ENCODE measurements at places on chromosomes 7 and 10.

DNA sequence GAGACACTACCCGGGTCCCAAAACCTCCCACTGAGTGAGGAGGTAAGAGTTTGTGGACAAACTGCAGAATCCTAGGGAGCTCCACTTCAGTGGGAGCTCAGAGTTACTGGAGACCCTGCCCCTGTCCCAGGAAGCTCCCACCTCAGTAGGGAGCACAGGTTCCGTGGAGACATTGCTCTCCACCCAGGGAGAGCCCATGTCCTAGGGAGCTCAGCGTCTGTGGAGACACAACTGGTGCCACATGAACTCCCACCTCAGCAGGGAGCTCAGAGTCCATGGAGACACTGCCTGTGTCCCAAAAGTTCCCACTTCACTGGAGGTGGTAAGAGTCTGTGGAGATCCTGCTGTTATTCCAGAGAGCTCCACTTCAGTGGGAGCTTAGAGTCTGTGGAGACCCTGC is 6.3 kb downstream of the MYO1G start:
- DNase-seq = no peak

DNA sequence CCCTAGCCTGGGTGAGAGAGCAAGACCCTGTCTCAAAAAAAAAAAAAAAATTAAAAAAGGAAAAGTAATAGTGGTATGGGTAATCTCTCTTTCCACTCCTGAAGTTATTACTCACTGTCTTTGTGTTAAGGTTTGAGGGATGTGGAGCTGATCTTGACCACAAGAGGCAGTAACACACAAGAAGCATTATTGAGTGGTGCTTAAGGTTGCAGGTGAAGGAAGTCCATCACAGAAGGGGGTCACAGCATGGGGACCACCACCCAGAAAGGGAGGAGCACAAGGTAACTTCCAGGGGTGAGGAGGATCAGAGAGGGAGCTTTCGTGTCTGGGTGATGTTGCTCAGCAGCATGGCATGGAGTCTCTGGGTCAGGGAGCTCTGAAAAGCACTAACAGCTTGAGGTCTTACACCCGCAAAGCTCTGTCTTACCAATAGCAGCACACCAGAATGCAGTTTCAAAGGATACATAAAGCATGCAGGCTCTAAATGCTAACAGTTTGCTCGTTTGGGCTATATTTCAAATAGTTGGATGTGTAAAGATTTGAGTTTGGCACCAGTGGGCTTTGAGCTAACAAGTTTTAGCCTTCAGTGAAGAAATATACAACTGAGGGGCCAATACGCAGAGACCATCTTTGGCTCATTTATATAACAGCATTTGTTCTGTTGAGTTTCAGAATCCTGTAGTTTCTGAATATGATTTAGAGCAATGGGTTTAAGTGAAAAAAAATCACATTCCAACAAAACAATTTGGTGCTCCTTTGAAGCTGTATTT is 100.4 kb upstream of the DNAJC1 start:
- peak; percentile 13 for DNase-seq

GRCh38 chr7:142308918-142309317 is 51.1 kb upstream of the PRSS58 start:
- DNase-seq = no peak

DNA sequence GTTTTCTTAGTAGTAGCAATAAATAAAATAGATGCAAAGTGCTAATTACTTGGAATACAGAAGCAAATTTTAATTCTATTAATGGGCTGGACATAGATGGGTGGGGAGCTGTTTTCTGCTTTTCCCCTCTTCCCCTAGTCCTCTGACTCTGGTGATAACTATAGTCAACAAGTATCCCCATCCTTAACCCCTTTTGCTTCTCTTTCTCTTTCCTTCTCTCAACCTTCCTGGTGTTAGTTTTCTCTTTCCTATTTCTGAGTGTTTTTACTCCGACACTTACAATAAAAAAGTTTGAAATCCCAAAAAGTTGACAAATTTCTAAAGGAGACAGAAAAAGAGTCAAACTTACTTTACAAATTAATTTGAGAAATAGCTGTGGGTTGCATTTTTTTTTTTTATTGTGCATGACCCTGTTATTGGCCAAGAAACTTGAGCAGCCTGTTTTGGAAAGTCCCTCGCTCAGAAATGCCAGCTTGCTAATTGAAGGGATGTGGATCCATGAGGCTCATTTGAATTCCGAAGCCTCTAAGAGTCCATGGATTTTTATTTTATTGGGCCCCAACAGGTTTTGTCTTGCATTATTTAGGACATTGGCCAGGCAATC is 2.4 kb downstream of the FAS start:
- DNase-seq = no peak

GRCh38 chr10:19815731-19816410 is 361 bp upstream of the PLXDC2 start:
- peak; percentile 79 for DNase-seq

- DNase-seq = no peak
These were observed 45.5 kb upstream of the DMBT1 start for GRCh38 chr10:122515022-122515424.

DNA sequence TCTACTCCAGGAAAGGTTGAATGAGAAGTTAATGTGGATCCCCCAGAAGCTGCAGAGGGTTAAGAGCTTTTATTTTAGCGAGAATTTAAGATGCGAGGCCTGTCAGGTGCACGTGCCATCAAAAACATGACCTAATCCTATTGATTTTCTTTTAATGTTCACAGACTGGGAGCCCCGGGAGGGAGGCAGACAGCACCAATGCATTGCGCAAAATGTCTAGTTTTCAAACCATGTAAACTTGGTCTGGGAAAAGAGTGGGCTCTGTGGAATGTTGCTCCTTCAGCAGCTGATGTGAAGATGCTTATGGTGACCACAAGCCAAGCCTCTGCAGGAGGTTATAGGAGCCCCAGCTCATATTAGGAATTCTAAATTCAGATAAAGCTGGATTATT is 172.0 kb upstream of the ITGB1 start:
- no peak for DNase-seq

DNA sequence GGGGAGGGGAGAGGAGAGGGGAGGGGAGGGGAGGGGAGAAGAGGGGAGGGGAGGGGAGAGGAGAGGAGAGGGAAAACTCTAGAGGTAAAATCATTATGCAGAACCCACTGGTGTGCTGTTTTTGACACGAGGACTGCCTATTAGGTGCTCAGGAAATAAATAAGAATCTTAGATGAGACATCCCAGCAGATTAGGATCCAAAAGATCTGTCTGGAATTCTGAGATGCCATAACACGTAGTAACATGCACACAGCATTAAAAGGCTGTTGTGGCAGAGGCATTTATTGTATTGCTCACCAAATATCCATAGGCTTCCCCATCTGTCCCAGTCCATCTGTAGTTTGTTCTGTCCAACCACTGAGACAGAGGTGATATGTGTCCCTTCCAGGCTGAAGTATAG is 40.8 kb upstream of the KMT2E start:
- DNase-seq = peak; percentile 22

GRCh38 chr7:137942484-137943115 is 59.3 kb downstream of the CREB3L2 start:
- DNase-seq = no peak

DNA sequence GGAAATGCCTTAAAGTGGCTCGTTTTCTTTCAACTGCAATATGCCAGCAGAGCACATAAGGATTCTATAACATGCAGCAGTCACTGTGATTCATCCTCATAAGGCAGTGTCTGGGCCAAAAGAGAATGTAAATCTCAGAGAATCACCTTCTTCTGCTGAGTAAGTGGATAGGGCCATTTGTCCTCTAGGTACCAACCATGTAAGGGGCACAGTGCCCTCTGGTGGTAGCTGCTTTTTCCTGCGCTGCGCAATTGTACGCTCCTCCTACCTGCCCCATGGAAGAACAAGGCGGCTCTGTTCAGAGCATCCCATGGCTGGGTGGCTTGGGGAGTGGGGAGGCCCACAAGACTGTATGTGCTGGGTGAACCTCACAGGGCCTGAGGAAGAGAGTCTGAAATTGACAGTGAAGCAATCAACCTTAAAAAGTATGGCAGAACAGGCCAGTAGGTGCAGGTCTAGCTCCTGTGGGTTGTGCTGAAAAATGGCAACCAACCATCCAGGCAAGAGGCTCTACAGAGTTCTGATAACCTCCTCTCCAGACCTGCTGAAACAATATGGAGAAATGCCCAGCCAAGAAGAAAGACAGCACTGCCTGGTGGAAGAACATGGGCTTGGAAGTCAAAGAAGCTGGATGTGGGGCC is 78.6 kb upstream of the C10orf90 start:
- peak; percentile 86 for DNase-seq

DNA sequence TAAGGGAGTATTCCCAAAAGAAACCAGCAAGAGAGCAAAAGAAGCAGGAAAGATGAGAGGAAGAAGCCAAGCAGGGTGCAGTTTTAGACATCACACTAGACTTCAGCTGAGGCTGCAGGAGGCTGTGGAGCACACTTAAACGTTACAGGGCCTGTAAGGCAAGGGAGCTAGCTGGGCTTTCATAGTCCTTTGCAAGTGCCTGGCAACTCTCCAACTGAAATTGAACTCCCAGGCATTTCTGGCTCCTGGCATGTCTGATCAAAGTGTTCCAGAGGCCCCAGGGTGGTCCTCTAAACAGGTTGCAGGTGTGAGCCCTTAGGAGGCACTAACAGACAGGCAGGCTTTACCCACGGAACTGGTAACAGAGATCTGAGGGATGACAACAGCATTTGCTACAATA is 750.2 kb downstream of the XPNPEP1 start:
- no peak for DNase-seq

DNA sequence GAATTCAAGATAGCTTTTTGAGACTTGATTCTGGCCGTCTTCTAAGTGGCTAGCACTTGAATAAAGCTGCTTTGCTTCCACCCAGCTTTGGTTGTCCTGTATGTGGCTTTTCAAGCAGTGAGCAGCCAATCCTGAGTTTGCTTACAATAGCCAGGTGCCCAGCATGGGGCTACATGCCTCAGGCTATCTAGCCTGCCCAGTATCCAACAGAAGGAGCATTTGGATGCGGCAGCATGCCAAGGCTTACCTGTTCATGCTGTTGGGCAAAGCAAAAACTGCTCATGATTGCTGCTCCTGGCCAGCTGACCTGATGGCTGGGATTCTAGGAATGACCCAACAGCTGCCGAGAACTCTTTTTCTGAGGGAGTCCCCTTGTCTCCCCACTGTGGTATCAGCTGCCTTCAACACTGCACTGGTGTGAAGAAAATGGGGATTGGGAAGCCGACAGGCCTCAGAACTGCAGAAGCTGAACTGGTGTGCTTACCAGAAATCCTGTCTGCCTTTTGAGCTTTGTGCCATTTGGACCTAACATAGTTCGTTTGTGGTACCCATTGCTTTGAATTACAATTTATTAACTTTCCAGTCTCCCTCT is 618.9 kb upstream of the IGFBP3 start:
- DNase-seq = no peak
